ENCODE measurements at places on chromosomes 6 and 20.

DNA sequence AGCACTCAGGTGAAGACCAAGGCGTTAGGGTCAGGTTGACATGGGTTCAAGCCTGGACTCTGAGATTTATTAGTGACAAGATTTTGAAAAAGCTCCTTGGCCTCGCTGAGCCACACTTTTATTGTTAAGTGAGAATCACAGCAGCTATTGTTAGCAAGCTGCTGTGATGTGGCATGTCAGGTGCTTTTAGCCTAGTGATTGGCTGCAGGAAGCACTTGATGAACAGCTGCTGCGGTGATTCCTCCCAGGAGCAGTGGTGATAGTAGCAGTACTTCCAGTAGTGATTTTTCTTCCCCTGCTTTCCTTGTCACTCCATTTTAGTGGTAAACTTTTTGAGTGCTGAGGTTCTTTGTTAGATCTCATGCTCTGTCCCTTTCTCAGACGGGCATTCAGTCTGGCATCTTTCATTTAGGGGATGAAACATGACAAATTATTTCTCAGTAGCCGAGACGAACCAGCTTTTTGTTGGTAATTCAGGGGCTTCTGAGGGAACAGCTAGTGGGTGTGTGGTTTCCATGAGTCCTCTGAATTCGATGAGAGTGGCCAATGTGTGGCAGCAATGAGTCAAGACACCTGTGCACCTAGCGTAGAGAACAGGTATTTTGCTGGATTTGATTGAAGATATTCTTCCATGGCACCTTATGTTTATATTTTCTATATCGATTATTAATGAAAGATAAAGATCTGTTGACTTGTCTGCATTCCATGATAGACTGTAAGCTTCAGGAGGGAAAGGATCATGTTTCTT is 696.7 kb downstream of the DHX35 start:
- DNase-seq = no peak

GRCh38 chr6:43948527-43949485 is 178.4 kb downstream of the MRPL14 start:
- DNase-seq = no peak

DNA sequence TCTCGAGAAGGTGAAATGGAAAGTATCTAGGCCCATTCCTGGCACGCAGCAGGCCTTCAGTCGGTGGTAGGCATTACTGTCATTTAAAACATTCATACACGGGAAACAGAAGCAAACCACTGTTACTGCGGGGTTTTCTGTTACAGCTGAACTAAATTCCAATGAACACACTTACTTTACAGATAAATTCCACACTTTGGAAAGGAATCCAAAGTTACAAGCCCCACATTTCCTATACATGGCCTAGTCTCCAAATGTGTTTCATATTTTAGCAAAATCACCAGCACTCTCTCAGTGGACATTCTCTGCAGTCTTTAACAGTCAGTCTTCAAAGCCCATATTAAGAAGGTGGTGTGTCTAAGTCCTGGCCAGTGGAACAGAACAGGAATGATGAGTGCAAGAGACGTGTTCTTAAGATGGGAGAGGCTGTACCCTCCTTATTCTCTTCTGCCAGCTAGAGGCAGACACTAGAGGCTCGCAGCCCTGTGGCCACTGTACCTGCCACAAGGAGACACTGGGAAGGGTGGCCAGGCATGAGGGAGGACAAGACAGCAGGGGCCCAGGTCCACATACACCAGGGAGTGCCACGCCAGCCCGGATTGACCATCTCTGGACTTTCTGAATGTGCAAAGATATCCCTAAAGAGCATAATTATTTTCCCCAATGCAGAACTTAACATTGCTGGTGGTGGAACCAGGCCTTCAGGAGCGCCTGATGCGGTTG is 76.4 kb downstream of the CDC5L start:
- DNase-seq = no peak

GRCh38 chr20:47233333-47234188 is 122.9 kb downstream of the ZMYND8 start:
- no peak for DNase-seq

DNA sequence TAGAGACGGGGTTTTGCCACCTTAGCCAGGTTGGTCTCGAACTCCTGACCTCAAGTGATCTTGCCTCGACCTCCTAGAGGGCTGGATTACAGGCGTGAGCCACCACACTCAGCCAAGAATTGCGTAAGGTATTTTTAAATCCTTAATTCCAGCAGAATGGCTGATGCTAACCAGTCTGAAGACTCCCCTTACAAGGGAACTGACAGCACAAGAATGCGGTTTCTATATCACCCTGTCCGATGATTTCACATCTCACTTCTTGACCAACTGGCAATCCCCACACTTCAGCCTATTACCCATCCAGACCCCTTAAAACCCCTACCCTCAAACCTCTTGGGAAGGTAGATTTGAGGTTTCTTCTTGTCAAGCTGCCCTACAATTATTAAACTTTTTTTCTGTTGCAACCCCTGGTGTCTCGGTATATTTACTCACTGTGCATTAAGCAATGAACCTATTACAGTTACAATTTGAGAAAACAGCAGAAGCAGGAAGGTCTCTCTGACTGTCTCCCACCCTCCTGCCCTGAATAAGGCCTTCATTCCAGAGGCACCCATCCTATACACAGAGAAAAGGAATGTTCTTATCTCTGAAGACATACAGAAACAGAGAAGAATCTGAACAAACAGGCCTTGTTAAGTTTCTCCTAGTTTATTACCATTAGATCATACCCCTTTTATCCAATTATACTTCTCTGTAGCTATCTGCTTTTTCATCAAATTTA is 164.9 kb downstream of the ARHGAP18 start:
- DNase-seq = no peak

- DNase-seq = peak; percentile 82
Measured at GRCh38 chr6:32087574-32088486, 21.3 kb downstream of the TNXB start.

- peak; percentile 55 for DNase-seq
Measured at GRCh38 chr20:1844325-1845162, 50.7 kb upstream of the SIRPA start.

- no peak for DNase-seq
Measured at GRCh38 chr20:63974402-63975200, 4.8 kb downstream of the SAMD10 start.

- no peak for DNase-seq
Measured at GRCh38 chr6:75308250-75308988, 23.8 kb upstream of the TMEM30A start.

DNA sequence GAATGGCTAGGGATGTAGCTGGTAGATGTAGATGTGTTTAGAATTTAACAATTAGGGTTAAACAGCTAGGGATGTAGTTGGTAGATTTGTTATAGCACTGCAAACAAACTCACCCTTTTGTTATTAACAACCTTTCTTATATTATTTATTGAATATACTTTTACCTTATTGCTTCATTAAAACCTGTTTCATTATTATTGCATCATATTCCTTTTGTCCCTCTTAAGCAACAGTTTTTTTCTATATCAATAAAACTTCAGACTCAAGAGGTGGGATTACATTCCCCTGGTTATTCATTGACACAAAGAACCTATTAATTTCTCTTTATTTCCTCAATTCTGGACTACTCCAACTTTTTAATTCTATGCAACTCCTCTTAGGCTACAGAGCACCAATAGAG is 661.2 kb downstream of the EYS start:
- no peak for DNase-seq

GRCh38 chr20:63378626-63379025 is 17.5 kb upstream of the CHRNA4 start:
- DNase-seq = no peak

GRCh38 chr6:22471132-22471690 is 98.2 kb upstream of the HDGFL1 start:
- DNase-seq = no peak

DNA sequence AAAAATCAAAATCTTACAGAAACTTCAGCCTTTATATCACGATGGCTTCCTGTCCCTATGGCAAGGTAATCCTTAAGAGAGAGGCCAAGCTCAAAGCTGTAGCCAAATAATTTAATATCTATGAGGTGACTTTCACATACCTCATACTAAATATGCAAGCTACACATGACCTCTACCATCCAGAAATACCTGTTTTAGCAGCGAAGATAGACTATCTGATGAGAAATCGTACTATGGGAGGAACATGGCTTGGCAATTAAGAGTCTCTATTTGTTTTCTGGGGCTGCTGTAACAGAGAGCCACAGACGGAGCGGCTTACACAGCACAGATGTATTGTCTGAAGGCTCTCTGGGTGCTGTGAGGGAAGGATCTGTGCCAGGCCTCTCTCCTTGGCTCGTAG is 31.0 kb upstream of the SALL4 start:
- DNase-seq = no peak

DNA sequence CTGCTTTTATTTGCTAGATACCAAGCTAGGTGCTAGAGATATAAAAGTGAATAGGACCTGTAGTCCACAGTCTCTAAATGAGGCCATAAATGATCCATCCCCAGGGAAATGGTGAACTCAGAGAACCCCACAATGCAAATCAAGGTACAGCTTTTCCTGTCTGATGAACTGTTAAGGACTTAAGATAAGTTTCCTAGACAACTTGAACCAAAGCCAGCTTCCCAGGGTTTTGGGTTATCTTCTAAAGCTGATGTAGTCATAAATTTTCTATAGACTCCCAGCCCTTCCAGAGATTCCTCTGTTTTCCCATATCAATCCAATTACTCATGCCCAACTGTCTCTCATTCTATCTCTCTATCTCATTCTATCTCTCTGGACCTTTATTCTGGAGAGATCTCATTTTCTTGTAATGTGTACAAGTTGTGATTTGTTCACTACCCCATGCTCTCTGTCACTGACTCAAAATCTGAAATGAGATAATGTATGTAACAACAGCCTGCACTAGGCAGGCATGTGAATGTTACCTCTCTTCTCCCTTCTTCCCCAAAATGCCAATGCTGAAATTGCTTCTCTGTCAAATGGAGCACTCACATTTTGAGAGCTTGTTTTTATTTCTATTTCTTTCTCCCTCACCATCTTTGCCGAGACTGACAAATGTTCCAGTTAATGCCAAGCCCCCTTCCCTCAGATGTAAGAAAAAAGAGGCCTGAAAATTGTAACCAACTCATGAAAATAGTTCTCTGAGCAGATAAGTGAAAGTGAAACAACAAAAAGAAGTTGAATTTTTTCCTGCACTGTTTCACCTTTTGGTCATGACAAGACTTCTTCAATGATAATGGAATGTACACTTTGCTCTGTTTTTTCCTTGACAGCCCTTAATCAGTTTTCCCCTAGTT is 279.9 kb downstream of the SLC35F1 start:
- no peak for DNase-seq

- no peak for DNase-seq
Measured at GRCh38 chr20:41145317-41145716, 8.0 kb downstream of the PLCG1 start.

DNA sequence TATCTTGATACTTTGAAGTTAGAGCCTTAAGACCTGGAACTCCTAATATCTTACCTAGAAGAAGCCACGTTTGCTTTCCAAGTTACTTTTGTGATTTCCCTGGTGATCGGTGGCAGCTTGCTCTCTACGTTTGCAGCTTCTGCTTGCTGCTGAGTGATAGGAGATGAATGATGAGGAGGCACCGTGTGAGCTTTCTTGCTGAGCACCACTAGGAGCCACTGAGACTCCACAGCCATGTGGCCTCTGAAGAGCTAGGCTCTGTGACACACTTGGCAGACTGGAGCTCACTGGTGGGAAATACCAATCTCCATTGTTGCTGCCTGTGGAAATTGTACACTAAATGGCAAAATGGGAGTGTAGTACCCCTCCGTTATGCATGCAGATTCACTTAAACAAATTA is 161.8 kb downstream of the IBTK start:
- DNase-seq = no peak

DNA sequence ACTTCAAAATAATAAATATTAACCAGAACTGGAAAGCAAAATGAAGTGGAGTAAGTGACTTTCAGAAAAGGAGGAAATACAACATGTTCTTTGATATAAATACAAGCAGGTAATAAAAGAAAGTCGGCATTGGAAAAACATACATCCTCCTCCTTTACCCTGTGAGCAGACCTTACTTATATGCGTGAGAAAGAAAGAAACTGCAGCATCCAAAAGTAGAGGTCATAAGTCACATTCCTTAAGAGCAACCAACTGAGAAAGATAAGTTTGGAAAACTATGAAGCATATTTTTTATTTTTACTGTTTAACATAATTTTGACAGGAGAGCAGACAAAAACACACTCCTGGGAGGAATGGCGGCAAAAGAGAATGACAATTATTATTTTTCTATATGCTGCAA is 155.5 kb downstream of the HACE1 start:
- no peak for DNase-seq

- DNase-seq = no peak
Measured at GRCh38 chr20:40257763-40258162, 431.3 kb downstream of the MAFB start.

DNA sequence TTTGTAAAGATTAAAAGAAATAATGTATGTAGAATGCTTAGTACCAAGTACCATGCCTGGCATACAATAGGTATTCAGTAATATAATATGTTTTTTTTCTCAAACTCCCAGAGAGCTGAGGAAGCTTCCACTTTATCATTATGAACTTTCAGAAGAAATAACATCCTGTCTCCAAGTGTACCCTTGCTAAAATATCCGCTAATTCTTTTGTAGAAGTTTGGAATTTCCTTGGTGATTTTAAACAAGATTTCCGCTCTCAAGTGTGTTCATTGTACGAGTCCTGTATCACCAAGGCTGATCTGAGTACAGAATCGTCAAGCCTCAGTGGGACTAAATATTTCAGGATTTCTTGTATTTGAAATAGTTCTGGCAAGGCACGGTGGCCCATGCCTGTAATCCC is 16.1 kb upstream of the RNF144B start:
- DNase-seq = no peak

- no peak for DNase-seq
Measured at GRCh38 chr6:133441491-133441890, 200.3 kb downstream of the EYA4 start.

DNA sequence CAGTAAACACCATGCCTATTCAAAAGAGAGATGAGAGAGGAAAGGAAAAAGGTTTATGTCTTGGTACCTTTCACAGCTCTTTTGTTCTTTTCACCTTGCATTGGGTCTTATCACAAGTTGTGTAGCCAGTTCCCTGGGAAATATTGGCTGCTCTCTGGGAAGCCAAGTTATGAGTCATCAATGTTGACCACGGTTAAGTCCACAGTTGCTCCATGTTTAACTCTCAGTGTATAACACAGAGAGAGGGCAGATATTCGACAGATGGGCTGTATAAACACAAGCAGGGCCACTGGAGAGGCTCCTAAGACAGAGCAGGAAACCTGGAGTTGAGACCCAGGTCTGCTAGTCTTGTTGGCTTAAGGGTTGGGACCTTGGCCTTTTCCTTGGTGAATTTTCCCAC is 718.6 kb downstream of the QKI start:
- no peak for DNase-seq

DNA sequence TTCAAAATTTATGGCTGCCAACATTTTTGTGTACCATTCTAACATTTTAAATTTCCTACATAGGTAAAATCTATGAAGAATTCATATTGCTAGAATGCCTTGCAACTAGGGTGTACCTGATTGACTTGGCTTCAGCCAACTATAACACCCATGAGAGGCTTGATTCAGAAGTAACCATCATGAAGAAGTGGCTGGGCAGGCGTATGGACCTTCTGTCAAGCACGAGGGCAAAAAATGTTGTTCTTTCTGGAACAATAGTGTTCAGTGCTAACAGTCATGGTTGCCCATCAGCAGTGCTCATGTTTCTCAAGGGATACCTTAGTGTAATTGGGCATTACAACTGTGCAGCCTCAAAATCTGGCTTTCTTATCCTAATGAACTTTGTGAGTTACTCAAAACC is 42.9 kb downstream of the ID4 start:
- DNase-seq = no peak

Measured in stimulated activated naive CD8-positive, alpha-beta T cell treated with anti-CD3 and anti-CD28 coated beads, Interleukin-15, Interleukin-2, amounts not matched to agents 100 U/mL and 50 U/mL, for 24 hours (primary cell).